ENCODE measurements at places on chromosomes 1 and 21.

- no peak for DNase-seq
Measured at GRCh38 chr1:248155927-248156326, 11.0 kb downstream of the OR2M5 start.

GRCh38 chr1:32801096-32801715, 16.0 kb downstream of the YARS1 start:
- no peak for DNase-seq

GRCh38 chr1:66732407-66733166, 19.7 kb upstream of the DYNLT5 start:
- DNase-seq = no peak

DNA sequence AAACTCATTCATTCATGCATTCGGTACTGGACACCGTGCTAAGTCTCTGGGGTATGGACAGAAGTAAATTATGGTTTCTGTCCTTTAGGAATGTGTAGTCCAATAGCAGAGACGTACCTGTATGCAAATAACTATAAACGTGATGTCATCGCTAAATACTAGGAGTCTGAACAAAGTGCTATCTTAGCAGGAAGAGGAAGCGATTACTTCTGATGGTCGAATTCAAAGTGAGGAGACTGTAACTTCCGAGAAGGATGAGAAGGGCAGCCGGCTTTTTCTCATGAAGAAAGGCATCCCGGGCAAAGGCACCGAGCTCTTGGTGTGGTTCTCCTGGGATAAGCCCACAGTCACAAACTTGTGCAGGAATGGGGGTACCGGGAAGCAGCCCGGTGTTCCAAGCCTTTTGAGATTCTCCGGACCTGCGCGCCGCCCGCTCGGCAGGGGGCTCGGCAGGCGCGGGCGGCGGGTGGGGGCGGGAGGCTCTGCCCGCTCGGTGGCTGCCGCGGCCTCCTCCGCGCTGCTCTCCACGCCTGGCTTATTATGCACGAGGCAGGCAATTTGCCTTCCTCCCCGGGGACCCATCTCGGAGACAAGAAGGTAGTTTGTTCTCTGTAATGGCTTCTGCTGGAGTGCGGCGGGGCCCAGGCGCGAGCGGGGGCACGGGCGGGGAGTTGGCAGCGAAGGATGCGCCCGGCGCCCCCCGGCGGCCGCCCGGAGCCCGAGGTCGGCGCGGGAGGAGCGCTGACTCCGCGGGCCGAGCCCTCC, 67.5 kb upstream of the CD1D start:
- no peak for DNase-seq

- DNase-seq = no peak
Measured at GRCh38 chr1:44033756-44034155, 2.5 kb upstream of the SLC6A9 start.
